NCI-H446 treated with DMSO at 0.1 percent for 48 hours (cell line): ENCODE measurements at places on chromosomes 5 and 9.

GRCh38 chr5:54390015-54390414 lies 65.5 kb upstream of the HSPB3 start:
- DNase-seq: peak; percentile 97

DNA sequence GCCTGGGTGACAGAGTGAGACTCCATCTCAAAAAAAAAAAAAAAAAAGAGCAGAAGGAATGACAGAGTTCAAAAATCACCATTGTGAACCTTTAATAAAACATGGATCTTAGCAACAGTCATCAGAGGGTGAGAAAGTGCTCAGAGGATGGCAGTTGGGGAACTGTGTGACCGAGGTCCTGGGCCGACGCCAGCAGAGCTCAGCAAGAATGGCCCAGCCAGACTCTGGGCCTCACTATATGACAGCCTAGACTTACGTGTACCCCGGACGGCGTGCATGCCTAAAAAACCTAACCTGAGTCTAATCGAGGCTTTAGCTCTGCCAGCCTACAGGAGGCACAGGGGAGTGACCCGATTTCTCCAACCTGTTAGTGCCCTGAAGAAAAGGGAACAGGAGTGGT lies 64.3 kb downstream of the MVB12B start:
- no peak for DNase-seq

DNA sequence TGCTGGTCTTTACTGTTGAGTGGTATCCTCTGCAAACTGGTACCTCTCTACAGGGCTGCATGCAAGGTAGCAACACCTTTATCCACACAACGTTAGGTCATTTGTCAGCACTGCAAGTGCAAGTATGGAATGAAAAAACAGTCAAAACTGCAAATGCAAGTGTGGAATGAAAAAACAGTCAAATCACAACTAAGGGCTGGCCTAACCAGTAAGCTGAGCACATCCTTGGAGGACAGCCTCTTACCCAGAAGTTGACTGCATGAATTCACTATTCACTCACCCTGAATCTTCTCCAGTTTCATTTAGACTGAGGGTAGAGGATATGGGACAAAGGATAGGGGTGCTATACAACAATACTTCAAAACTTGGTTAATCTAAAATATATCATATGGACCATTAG lies 158.4 kb downstream of the PPP2R2B start:
- DNase-seq: no peak

DNA sequence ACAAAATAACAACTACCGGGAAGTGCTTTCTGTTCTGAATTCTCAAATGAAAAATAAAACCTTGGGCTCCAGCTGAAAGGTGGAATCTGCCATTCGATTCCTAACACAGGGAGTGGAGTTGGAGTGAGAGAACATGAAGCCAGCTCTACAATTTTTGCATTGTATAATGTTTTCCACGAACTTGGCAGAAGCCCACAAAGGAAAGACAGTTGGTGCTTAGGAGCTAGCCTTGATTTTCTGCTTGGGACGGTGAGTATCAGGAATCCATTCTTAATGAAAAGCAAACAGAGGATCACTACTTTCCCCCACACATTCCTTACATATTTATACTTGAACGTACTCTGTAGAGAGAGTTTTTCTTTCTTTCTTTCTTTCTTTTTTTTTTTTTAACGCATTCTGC lies 74.2 kb upstream of the FBXL7 start:
- no peak for DNase-seq

GRCh38 chr5:151862811-151863472 lies 61.7 kb downstream of the GLRA1 start:
- DNase-seq: no peak

DNA sequence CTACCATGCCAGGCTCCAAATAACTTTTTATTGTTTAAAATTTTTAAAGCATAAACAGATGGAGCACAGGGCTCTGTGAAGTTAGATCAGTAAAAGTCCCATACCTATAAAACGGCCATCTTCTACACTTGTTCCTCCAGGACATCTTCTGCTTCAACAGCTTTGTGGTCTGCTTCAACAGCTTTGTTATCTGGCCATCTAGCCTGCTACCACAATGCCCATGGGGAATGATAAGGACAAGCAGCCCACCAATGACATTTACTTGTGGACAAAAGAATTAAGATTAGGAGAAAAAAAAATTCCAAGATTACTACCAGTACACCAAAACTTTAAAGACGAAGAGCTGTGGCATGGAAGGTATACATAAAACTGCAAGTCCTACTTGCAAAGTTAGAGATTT lies 2.2 kb upstream of the VPS13A start:
- no peak for DNase-seq

GRCh38 chr5:35879649-35880048 lies 23.0 kb downstream of the IL7R start:
- no peak for DNase-seq

GRCh38 chr5:61435368-61435767 lies 103.3 kb downstream of the ZSWIM6 start:
- no peak for DNase-seq

- DNase-seq: no peak
These were observed 2.1 kb downstream of the ZNF608 start for GRCh38 chr5:124744170-124744971.

DNA sequence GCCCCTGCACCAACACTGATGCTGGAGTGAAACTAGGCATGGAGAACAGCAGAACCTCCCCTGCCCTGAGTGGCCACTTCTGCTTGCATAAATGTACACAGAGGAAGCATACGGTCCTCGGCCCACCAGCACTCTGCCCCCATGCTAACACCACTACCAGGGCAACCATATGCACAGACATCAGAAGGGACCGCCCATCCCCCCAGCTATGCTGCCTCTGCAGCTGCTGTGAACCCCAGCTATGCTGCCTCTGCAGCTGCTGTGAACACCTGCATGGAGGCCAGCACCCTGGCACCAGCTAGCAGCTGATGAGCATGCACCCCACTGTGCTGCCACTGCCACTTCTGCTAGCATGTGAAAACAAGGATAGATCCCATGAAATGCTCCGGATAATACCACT lies 250.3 kb downstream of the TUSC1 start:
- no peak for DNase-seq

DNA sequence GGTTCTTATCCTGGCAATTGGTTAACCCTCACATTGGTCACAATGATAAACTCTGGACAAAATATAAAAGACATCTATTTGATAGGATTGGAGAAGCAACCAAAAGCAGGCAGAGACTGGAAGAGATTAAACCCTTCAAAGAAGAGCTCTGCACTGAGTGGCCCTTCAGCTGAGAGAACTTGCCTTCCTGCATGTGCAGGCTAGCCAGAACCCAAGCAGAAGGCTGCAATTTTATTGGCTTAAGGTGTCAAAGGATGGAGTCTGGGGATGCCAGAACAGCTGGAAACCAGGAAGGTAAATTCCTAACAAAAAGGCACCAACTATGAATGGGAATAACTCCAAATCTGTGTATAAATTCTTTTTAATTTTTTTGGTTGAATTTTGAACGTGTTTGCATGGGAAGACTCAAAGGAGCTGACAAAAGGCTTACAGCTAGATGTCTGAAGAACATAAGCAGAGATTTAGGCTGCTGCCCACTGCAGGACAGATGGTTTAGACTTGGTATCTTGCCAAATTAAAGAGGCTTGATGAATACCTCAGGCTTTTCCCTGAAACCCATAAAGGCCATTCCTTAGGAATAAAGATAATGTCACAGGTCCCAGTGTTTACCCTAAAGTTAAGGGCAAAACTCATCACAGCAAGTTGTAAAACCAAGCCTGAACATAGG lies 66.3 kb downstream of the NR2F1 start:
- DNase-seq: peak; percentile 12

DNA sequence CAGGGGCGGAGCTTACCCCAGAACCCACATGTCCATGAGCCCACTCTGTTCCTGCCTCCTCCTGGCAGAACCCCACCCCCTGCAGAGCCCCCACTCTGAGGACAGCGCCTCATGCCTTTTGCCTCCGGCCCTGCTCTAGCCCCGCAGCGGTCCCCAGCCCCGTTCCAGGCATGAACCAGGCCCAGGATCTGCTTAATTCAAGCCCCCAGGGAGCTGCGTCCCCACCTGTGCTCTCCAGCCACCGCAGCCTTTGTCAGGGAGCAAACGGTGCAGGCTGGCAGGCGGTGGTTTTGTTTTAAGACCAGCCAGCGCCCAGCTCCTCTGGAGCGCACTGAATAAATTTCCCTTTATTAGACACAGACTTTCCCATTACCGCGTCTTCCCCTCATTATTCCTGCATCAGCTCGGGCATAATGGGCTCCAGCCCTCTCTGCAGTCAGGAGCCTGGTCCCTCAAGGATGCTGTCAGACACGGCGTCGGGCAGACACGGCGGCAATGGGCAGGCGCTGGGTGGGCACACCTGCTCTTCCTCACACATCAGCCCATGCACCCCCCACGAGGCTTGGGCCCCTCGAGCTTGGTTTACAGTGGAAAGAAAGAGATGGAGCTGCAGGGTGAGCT lies 137.6 kb downstream of the OLFM1 start:
- DNase-seq: no peak

DNA sequence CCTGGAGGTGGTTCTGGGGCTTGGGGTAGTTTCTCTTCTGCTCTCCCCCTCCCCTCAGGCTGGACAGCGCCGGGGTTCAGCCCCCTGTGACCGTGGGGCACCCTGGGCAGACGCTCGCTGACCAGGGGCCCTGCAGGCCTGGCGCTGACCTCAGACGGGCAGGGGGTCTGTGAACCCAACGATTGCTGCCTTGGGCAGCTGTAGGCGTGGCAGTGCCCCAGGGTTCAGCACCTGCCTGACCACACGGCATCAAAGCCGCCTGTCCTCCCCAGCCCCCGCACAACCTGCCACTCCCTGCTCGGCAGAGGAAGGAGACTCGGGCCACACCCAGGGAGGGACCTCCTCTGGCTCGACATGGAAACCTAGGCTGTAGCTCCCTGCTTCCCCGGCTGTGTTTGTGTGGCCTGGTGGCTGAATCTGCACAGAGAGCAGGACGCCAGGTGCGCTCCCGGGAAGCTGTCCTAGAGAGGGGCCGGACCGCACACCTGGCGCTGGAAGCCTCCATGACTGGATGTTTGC lies 12.2 kb downstream of the LCN12 start:
- no peak for DNase-seq

DNA sequence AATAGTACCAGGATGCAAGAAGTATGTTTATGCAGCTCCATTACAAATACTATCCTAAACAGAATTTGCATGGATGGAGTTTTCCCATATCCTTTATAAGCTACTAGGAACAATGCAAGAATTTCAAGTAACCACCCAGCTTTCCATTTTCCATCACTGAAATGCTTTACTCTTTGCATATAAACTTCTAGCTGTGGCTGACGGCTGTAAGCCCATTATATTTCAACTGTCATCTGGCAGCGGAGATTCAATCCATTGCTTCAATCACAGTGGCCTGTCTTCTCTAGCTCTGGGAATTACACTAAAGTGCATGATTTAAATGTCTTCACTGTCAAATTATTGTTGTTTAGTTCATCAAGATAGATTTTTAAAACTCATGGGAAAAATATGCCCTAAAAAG lies 64.2 kb upstream of the PAM start:
- DNase-seq: no peak

- DNase-seq: no peak
These were observed 17.9 kb downstream of the ADGRD2 start for GRCh38 chr9:124468061-124468740.

DNA sequence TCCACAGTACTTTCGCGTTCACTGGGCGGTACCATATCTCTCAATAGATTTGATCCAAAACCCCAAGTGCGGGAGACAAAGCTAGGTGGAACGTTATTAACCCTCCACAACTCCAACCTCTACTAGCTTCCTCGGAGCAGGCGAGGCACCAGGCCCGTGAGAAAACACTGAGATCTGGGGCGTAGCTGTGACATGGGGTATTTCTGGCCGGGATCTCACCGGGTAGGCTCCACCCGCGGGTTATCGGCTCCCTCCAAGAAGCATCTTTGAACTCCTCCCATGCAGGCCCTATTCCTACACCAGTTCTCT lies 350 bp upstream of the SLC25A46 start:
- DNase-seq: no peak

- no peak for DNase-seq
These were observed 90.0 kb upstream of the SV2C start for GRCh38 chr5:75993183-75993582.

GRCh38 chr5:40685193-40685592 lies 5.5 kb downstream of the PTGER4 start:
- no peak for DNase-seq

- no peak for DNase-seq
These were observed 95.0 kb upstream of the LMX1B start for GRCh38 chr9:126518763-126519162.

GRCh38 chr5:100746730-100747129 lies 156.4 kb downstream of the ST8SIA4 start:
- no peak for DNase-seq

- DNase-seq: no peak
These were observed 604.7 kb upstream of the FTMT start for GRCh38 chr5:121246971-121247370.

GRCh38 chr5:172530878-172531703 lies 76.8 kb upstream of the SH3PXD2B start:
- no peak for DNase-seq

GRCh38 chr5:155080721-155081120 lies 67.2 kb downstream of the KIF4B start:
- no peak for DNase-seq

- no peak for DNase-seq
These were observed 9.6 kb downstream of the TRIP13 start for GRCh38 chr5:902129-902916.

DNA sequence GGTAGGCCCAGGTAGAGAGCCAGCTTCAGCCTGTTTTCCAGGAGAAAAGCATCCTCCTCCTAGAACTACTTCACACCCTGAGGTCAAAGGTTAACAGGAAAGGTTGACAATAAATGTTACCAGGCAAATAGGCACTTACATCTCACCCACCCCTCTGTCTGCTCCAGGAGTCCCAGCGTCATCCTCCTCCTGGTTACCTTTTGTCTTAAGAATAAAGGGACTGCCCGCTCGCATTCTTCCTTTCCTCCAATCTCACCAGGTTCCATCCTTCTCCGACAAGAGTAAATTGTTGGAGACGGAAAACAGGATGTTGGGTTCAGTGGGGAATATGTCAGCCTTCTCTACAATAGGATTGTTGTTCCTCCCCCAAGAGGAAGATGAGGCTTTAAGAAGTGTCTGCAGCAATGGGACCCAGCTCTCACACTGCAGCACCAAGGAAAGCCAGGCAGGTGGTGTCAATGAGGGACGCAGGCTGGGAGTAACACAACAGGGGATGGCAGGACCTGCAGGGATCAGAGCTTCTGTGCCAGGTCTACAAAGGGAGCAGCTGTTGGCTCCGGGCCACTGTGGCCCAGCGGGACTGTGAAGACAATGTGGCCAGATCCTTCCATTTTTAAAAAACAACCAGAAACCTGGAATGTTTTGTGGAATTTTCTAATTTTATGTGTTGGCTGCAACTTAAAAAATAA lies 29.0 kb downstream of the FAT2 start:
- DNase-seq: no peak

DNA sequence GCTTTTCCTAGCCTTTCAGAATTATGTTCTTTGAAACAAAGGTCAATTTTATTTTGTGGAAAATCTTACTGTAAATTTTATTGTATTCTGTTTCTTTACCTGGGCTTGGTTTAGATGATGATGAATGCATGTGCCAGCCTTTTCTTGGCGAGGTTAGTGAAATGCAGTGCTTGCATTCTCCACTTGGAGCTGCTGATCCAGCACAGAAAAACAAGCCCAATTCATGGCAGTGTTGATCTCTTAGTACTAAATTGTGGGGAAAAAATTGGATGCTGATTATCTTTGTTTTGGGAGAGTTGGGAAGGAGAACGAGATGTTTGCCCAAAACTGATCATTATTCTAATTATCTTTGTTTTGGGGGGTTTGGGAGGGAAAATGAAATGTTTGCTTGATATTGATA lies 3.7 kb downstream of the HABP4 start:
- no peak for DNase-seq

- no peak for DNase-seq
These were observed 211.3 kb upstream of the KLF4 start for GRCh38 chr9:107700847-107701246.
